ENCODE measurements at places on chromosomes 5 and 9.

DNA sequence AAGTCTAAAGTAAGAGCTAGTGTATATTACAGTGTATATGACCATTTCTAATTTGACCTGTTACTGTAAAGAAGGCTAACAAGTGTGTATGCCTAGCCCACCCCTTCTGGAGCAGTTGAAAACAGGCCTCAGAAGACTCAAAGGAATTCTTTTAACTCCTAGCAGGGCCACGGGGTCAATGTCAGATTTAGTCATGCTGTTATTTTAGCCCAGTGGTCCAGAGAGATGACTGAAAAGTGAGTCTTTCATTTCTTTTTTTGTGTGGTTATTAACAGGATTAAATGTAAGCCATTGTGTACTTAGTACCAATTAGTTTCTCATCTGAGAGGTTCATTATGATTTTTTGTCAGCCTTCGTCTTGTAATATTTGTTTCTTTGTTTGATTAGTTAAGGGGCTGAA is 24.4 kb downstream of the ZCCHC7 start:
- no peak for DNase-seq

GRCh38 chr9:17462869-17463464 is 115.9 kb upstream of the SH3GL2 start:
- peak; percentile 11 for DNase-seq

DNA sequence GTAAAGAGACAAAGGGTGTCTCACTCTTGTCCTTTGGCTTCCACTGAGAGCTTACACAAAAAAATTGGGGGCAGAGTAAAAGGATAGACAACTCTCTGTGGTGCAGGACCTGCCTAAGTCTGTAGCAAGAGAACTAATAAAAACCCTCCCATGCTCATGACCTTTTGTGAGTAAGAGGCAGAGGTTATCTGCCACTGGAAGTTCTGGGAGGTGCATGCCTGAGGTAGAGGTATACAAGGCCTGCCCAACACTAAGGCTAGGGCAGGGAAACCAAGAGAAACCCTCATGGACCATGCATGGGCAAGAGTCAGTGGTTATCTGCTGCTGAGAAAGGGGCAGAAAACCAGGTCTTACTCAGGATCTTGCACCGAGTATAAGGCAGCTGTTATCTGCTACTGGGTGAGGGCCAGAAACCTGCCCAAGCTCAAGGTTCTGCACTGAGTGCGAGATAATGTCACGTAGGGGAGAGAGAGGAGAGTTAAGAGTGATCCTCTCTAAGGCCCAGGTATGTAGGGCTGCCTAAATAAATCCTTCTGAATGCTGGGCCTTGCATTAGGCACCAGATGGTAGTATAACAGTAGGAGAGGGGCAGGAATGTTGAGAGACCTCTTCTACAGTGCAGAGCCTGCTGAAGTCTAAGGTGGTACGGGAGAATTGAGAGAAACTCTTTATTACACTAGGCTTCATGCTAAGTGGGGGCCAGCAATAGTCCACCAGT is 143.4 kb downstream of the MACROH2A1 start:
- DNase-seq, result no peak

DNA sequence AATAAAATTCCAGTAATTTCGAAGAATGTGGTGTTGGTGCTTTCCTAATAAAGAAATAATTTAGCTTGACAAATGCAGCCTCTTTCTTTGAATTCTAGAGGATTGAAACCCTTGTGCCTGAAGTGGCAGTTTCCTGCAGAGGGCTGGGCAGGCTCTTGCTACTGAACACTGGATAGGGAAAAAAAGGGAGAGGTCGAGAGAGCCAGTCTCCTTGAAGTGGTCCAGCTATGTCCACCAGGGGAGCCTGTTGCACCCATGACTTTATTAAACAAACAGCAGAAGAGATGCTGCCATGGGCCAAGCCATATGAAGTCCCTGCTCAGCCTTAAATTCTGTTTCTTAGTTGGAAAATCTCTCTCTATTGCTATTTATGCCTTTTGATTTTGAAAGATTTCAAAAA is 178.4 kb downstream of the SMARCA2 start:
- DNase-seq, result no peak

DNA sequence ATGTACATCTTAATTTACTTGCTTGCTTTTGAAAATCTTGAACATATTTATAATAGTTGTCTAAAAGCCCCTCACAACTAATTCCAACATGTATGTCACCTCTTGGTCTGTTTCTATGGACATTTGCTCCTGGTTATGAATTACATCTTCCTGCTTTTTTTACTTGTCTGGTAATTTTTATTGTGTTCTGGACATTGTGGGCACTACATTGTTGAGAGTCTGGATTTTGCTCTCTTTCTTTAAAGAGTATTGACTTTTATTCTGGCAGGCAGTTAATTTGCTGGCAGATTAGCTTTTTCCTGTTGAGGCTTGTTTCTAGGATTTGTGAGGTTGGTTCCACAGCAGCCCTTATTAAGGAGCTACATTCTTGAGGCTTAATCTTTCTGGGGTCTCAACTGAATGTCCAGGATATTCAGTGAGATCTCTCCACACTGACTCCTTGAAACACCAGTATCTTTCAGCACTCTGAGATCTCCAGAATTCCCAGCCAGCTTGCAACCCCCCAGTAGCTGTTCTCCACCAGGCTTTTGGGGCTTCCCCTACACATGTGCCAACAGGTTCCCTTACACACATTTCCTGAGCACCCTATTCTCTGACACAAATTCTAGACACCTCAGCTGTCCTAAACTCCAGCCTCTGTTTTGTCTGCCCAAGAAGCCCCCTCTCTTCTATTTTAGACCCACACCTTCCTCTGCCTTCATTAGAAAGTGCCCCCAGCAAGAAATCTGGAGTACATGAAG is 27.4 kb downstream of the KIAA1191 start:
- no peak for DNase-seq

DNA sequence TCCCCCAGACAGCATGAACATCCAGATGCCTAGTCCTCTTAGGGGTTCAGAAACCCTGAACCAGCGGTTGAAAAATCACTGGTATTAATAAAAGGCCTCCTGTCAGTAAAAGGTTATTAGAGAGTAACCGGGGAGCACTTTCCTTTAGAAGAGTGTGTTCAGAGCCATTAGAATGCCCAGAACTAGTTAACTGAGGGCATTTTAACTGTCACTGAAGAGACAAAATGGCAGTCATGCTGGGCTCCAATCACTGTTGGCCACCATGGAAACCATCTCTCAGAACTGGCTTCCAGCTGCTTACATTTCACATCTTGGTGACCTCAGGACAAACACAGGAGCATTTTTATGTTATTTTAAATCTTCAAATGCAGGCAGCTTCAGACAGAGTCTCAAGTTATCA is 36.2 kb upstream of the GDA start:
- no peak for DNase-seq

DNA sequence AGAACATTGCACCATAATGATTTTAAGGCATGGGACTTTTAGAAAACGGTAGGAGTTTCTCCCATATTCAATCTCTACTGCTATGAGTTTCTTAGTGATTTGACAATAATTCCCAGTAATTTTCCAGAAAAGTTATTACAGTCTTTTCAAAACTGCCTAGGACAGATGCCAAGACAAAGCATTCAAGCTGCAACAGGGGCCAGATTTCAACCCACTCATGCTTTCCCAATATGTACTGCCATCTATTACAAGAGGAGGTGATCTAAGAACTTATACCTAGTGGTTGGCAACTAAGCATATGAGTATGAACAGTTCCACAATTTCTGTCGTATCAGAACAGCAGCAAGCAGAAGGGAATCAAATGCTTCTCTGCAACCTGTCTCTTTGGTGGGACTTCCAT is 95.1 kb upstream of the TMED7 start:
- DNase-seq, result no peak

DNA sequence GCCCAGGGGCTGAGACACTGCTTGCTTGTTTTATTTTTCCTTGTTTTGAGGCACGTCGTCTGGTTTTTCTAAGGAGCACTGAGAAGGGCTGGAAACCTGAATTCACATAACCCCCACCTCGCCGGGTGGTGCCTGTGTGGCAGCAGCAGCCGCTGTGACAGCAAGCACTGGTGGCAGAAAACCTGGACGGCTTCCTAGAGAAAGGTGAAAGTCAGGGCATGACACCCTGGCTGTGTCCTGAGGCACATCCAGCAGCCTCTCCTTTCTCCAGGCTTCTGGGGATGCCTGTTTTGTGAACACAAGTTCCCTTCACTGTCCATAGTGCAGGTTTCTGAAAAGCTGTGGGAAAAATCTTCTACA is 29.2 kb downstream of the MRPL36 start:
- DNase-seq, result no peak

- DNase-seq, result no peak
These were observed 96.2 kb downstream of the OSTF1 start for GRCh38 chr9:75184471-75184870.

DNA sequence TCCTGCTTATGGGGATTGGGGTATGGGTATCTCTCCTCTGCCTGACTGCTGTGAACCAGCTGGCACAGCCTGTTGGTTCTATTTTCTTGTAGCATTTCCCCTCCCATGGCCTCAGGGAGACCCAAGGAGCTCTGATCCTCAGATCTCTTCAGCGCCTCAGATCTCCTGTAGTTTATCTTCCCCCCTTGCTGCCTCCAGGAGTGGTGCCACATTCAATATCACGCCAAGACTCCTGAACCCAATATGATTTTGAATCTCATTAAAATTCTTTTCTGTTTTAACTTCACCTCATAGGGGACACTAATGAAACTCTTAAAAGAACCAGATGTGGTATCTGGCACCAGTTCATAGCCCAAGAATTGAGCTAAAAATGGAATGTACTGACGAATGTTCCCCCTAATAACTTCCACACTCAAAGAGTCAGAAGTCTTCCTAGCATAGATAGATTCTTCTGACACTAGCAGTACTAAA is 59.6 kb upstream of the LIFR start:
- no peak for DNase-seq

DNA sequence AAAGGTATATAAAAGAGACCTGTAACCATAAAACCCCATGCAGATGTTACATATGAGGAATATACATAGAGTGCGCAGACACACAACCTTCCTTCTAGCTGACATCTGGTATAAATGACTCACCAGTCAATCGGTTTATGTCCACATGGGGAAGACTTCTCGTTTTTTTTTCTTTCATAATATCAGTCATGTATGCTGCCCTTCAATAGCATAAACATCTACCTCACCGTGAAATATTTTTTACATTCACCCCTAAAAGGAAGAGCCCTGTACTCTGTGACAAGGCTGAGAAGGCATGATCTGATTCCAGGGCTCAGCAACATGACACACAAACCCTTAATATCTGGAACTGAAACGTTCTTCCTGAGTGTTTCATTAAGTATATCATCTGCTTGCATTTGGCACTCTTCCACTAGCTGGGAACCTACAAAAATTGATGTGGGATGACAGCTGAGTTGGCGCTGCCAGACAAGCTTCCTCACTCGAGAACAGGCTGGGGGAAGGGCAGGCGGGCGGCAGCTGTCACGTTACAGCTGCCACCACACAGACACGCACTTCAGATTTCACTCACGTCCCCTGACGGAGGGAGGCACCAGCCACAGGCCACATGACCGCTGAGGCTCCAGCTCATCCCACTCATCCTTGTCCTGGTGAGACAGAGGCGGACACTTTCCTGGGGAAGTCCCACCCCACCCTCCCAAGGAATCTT is 74.2 kb downstream of the SHB start:
- DNase-seq, result peak; percentile 41

DNA sequence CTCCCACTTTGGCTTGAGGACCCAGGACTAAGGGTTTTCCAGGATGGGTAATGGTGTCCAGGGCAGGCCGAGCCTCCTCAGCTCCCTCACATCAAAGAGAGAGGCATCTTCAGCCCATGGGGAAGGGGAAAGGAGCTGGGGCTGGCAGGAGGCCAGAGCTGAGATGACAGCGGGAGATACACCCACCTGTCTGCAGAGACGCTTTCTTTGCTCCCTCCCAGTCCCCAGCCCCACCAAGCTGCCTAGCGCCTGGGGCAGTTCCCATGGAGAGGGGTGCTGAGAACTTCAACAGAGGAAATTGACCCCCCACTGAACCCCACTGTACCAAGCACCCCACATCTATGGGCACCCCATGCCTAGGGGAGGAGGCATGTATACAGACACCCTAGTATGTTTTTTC is 10.6 kb downstream of the PCDH1 start:
- DNase-seq, result no peak

DNA sequence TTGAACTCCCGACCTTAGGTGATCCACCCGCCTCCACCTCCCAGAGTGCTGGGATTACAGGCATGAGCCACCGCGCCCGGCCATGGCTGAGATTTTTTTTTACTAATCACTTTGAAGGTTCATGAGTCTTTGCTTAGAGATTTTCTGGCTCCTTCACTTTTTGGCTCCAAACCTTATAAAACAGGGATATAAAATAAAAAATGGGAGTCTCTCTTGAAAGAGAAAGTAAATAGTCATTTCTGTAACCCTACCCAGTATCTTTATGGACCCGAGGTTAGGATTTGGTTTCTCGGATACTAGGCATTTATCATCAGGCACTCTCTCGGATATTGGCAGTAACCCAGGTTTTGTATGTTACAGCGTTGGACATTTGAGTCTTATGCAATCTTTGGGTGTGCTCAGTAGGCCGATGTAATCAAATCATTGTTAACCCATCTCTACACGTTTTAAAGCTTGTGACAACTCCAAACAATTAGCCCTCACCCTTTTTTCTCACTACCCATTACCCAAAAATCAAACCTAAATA is 25.3 kb downstream of the STXBP1 start:
- no peak for DNase-seq

DNA sequence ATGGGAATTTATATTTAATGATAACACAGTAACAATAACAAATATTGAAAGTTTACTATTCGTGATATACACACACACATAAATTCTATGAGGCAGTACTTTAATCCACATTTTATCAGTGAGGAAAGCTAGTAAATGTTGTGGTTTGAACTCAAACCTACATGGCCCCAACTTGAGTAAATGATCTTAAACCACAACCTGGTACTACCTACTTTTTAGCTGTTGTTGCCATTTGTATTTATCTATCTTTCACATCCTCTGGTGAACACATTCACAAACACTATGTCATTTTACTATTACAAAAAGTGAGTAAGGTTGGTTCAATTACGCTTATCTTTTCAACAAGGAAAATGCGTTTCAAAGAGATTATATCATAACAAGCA is 186.1 kb downstream of the SMC2 start:
- DNase-seq, result peak; percentile 21

- no peak for DNase-seq
These were observed 325.5 kb downstream of the ZNF608 start for GRCh38 chr5:124420952-124421351.

DNA sequence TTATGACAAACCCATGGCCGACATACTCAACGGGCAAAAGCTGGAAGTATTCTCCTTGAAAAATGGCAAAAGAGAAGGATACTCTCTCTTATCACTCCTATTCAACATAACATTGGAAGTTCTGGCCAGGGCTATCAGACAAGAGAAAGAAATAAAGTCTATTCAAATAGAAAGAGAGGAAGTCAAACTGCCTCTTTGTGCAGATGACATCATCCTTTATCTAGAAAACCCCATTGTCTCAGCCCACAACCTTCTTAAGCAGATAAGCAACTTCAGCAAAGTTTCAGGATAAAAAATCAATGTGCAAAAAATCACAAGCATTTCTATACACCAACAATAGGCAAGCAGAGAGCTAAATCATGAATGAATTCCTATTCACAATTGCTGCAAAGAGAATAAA is 1799.9 kb upstream of the ACO1 start:
- no peak for DNase-seq

- no peak for DNase-seq
These were observed 24.6 kb downstream of the SPARC start for GRCh38 chr5:151661968-151662732.

GRCh38 chr9:131258186-131258585 is 18.1 kb downstream of the FAM78A start:
- DNase-seq, result no peak

- no peak for DNase-seq
These were observed 32.3 kb downstream of the NTRK2 start for GRCh38 chr9:84701801-84702200.

- DNase-seq, result no peak
These were observed 13.8 kb upstream of the CLIC3 start for GRCh38 chr9:137009938-137010732.

GRCh38 chr5:122458278-122458872 is 146.3 kb downstream of the SNCAIP start:
- peak; percentile 17 for DNase-seq
